Stimulated activated CD4-positive, alpha-beta T cell treated with anti-CD3 and anti-CD28 coated beads, Interleukin-1b, Interleukin-23, amount 100 ng/mL, for 4 hours (primary cell): ENCODE measurements at places on chromosomes 7 and 10.

- DNase-seq: peak; percentile 53
Observed at GRCh38 chr7:37448636-37449361, at the start of gene ELMO1. Gene ELMO1 (minus strand): TSS chr7:37448864. CDS start chr7:37342690, 106,174 bp downstream.

- DNase-seq: no peak
Observed at GRCh38 chr7:55483046-55483445, 89.3 kb downstream of the VOPP1 start.

GRCh38 chr7:51455948-51456347 is 139.3 kb upstream of the COBL start:
- DNase-seq: no peak

- DNase-seq: no peak
Observed at GRCh38 chr10:127315888-127316287, 119.5 kb upstream of the INSYN2A start.

DNA sequence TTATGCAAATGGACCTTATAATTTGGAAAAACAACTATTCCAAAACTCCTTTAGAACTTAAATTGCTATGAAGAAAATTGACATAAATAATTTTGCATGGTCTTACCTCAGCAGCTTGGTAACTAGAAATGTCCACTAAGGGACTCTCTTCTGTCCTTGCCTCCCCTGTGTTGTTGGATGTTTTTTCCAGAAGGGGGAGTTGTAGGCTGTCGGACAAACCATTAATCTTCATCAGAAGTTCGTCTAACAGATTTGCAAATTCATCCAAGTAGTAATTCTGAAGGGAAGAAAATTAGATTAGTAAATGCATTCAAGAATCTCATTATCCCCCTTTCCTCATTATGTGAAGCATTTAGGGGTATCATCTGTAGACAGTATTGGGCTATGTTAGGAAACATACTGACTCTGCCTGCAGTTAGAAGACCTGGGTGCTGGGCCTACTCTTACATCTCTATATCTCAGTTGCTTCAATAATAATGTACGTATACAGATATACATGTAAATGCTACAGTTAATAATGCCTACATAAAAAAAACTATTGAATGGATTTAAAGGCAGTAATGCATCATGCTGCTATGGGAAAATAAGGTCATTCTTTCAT is 155.6 kb downstream of the PKD1L1 start:
- DNase-seq: no peak

DNA sequence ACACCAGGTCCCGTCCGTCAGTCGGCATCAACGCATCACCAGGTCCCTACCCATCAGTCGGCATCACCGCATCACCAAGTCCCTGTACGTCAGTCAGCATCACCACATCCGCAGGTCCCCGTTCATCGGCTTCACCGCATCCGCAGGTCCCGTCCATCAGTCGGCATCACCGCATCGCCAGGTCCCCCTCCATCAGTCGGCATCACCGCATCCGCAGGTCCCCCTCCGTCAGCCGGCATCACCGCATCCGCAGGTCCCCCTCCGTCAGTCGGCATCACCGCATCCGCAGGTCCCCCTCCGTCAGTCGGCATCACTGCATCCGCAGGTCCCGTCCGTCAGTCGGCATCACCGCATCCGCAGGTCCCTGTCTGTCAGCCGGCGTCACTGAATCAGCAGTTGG is 55.1 kb downstream of the IGF2BP3 start:
- DNase-seq: no peak

DNA sequence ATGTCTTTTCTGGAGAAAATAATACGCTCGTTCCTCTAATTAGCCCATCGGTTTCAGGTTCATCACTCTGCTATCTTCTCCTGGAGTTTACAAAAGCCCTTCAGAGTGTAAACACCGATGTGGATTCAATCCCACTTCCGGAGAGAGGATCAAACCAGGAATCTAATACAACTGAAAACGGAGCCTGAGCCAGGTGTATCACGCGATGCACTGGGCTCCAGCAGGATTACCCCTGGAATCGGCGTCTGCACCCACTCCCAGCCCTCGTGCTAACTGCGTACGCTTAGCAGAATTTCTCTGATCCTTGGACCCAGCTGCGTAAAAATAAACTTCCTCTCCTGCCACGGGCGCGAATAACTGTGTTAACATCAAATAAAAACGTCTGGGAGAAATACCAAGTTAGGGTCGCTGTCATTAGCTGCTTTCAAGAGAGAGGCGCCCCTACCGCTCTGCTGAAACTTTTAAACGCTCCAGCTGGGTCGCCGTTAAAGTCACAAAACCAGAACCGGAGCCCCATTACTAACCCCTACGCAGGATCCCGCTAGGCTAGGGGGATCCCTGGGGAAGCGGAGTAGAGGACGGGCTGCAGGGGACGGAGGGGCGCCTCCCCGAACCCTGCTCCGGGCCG is 502 bp downstream of the ZNF3 start:
- DNase-seq: no peak

- no peak for DNase-seq
Observed at GRCh38 chr7:22582863-22583622, 83.1 kb upstream of the STEAP1B start.

DNA sequence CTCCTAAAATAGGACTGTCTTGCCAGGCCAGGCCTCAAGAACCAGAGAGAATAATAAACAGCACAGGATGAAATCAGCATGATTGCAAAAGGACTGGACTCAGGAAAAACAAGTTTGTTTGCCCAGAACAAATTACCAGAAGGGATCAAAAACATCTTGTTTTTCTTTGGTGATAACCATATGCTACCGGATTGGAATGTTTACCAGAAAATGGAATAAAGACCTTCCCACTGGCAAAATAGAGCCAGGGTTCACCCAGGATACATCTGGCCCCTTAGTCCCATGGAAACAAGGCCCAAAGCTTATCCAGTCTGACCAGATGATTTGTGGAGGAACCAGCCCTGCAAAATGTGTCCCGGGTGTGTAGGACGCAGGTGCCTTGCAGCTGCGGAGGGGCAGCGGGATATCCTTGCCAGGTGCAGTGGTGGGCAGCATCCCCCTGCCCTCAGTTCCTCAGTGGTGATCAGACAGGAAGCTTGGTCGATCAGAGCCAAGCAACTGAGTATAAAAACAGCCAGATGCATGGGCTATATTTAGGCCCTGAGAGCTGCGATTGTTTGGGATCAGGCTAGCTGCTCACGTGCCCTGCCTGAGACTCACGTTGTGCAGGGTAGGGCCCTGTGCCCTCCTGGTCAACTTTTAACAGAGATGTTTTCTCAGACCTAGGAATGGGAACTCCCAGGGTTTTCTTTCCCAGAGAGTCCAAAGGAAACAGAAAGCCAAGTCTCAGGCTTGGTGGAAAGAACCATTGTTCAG is 4.6 kb upstream of the ZNF22 start:
- DNase-seq: no peak

GRCh38 chr7:20896996-20897395 is 110.3 kb upstream of the SP8 start:
- no peak for DNase-seq

- no peak for DNase-seq
Observed at GRCh38 chr10:12109286-12109685, 20.2 kb upstream of the SEC61A2 start.

- no peak for DNase-seq
Observed at GRCh38 chr7:139829775-139830117, 682 bp downstream of the TBXAS1 start.

- DNase-seq: no peak
Observed at GRCh38 chr7:69728304-69728703, 130.0 kb downstream of the AUTS2 start.

GRCh38 chr10:4607681-4608080 is 218.3 kb upstream of the AKR1E2 start:
- DNase-seq: no peak

GRCh38 chr7:27587429-27587828 is 75.3 kb downstream of the HIBADH start:
- DNase-seq: no peak

- no peak for DNase-seq
Observed at GRCh38 chr10:34538281-34538829, 276.7 kb downstream of the PARD3 start.

DNA sequence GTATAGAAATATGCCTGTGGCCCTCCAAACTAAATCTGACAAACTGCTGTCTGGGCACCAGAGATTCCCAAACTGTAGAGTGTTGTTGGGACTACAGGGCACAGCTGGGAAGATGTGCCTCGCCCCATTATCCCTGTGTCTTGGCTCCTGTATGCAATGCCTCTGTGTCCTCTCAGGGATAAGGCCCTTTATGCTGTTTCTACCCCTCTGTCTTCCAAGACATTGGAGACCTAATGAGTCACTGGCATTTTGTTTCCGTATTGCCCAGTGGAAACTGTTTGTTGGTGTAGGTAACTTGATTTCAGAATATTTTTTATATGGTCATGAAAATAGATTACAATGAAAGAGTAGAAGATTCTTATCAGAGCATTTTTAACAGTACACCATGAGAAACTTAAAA is 183.2 kb downstream of the GLI3 start:
- DNase-seq: no peak

DNA sequence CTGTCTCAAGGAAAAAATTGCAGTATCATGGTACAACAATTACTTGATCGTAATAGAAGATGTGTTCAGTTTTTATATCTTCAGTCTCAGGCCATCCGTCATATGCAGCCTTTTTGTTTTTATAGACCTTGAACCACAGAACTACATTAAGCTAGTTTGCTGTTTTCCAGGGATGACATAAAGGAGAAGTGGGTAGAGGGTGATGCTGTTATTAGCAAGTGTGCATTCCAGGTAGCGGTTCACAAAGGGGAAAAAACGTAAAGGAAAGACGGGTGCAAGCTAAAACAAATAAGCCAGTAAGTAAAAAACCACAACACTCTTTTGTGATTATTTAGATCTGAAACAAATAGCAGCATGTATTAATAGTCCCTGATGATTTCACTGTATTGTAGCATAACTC is 71.7 kb downstream of the BMPR1A start:
- DNase-seq: no peak

- no peak for DNase-seq
Observed at GRCh38 chr10:97618285-97618684, 15.0 kb downstream of the MORN4 start.

DNA sequence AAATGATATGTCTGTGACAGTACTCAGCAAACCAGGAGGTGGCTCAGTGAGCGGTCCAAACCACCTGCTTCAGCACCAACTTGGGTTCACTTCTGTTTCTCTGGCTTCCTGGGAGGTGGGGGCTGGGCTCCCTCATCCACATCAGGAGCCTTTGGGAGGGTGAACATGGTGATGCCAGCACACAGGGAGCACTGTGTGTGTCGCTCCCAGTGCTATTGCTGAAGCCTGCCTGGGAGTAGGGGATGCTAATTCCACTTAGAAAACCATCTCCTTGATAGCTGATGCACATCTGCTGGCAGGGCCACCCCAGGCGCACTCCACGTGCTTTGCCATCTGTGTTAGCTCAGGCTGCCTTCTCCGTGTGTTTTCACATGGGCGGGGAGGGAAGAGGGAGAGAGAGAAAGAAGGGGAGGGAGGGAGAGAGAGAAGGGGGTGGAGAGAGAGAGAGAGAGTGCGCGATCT is 58.0 kb downstream of the RAMP3 start:
- no peak for DNase-seq

DNA sequence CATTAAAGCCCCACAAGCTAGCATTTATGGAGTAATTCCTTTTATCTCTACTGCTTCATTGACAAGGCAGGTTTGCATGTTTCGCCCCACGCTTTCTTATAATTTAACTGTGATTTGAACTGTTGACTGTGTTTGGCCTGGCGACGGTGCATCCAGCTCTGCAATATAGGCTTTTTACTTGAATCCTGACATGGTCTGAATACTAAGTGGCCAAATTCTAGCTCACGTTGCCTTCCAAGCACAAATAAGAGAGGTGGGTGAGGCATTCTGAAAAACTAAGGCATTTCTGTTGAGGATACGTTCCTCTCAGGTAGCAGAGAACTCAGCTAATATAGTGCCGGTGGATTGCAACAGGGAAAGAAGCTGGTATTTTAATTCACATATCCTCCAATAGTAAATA is 61.8 kb downstream of the NRP1 start:
- no peak for DNase-seq

- no peak for DNase-seq
Observed at GRCh38 chr10:108591417-108591816, 1331.9 kb downstream of the XPNPEP1 start.

- peak; percentile 34 for DNase-seq
Observed at GRCh38 chr10:100969187-100970075, at the start of gene SEMA4G. Gene SEMA4G (plus strand): TSS chr10:100969504. CDS start chr10:100972913, 3,409 bp downstream.

DNA sequence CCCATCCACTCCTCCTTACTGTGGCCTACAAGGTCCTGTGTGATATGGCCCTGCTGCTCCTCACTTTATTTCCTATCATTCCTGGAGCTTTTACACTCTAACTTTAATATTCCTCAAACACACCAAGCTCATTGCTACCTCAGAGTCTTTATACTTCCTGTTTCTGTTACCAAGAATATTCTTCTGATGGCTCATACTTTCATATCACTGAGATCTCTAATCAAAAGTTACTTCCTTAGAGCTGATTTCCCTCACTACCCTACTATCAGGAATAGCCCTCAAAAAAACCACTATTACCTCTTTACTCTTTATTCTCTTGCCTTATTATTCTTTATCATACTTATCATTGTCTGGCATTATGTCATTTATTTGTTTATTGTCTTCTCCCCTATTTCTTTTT is 5.8 kb upstream of the PPP3CB start:
- no peak for DNase-seq

DNA sequence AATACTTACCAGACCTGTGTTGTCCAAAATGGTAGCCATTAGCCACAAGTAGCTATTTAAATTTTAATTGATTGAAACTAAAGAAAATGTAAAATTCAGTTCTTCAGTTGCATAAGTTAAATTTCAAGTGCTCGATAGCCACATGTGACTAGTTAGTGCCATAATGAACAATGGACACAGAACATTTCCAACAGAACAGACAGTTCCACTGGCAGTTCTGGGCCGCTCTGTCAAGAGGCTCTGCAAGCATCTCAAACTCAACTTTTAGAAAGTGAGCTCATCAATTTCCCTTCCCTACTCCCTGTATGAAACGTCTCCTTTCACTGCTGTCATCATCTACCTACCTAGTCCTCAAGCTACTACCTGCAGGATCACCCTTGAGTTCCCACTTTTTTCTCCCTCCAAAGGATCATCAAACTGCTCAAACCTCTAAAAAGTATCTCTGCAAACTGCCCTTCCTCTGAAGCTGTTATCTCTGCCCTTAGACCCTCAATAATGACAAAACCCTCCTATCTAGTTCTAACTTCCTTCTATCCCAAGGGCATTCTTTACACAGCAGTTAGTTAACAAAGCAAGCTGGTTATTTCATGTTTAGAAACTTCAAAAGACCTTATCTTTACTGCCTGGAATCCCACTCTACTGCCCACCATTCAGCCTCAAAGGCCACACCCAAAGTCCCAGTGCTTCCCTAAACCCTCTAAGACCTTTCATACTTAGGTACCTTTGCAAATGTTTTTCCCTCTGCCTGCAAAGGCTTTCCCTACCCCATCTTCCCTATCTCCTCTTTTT is 20.6 kb downstream of the SHTN1 start:
- DNase-seq: no peak

DNA sequence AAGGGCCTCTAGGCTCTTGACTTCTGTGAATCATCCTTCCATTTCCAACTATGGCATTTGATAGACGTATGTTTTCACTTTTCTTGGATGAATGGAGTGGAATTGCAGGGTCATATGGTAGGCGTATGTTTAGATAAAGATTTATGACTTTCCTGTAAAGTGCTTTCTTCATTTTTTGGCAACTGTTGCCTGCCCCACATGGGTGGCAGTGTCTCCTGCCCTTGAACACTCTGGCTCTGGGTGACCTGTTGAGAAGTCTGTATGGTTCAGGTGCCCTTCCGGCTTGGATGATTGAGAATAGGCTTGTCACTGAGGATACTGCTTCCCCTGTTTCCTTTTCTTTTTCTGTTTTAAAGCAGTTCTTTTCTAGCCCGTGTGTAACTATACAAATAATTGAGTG is 23.1 kb downstream of the RET start:
- DNase-seq: no peak

GRCh38 chr10:37003126-37003525 is 122.3 kb upstream of the ANKRD30A start:
- DNase-seq: no peak

- no peak for DNase-seq
Observed at GRCh38 chr10:60323162-60323561, 66.5 kb downstream of the ANK3 start.
